Esophagus squamous epithelium (tissue), 5 donors: ENCODE measurements at places on chromosomes 3 and 15. TPM values are rescaled to one million over a fixed set of nuclear protein-coding genes. Genes with fewer than 3 reads are reported as not detected.

XCR1 gene
- total RNA-seq, result 0.12 TPM

LOXL1 gene
- total RNA-seq, result 6.0 TPM

DNA sequence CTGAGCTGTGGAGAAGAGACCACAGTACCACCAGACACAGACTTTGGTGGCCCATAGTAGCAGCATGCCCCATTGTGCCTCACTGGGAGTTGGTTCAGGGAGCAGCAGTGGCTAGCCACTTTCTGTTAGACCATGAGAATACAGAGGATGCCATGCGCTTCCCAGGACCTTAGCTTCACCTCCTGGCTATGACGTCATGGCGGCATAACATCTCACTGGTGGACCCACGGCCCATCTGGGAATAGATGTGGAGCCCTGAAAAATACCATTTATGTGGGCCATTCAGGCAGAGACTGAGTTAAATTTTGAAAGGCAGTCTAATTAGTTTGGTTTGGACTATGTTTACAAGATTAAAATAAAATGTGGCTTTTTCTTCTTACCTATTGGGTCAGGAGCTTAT, 55.1 kb upstream of the NMD3 start:
- no peak overlapping the region for H3K4me3 ChIP-seq
- H3K27ac ChIP-seq, result no peak overlapping the region
- no peak for DNase-seq
- H3K36me3 ChIP-seq, result no peaks in the 10 kb centered on the region
- no peaks in the 10 kb centered on the region for H3K27me3 ChIP-seq

GRCh38 chr3:64884536-64884935, 196.7 kb upstream of the ADAMTS9 start:
- no peaks in the 10 kb centered on the region for H3K27me3 ChIP-seq
- DNase-seq, result no peak
- no peak overlapping the region for H3K27ac ChIP-seq
- no peaks in the 10 kb centered on the region for H3K36me3 ChIP-seq

- no peak overlapping the region for H3K4me3 ChIP-seq
- no peaks in the 10 kb centered on the region for H3K27me3 ChIP-seq
- no peaks in the 10 kb centered on the region for H3K36me3 ChIP-seq
- H3K27ac ChIP-seq, result no peak overlapping the region
- H3K4me1 ChIP-seq, result no peaks in the 10 kb centered on the region
- DNase-seq, result no peak
Observed at GRCh38 chr3:156582532-156583183, 27.7 kb upstream of the SSR3 start.

DNA sequence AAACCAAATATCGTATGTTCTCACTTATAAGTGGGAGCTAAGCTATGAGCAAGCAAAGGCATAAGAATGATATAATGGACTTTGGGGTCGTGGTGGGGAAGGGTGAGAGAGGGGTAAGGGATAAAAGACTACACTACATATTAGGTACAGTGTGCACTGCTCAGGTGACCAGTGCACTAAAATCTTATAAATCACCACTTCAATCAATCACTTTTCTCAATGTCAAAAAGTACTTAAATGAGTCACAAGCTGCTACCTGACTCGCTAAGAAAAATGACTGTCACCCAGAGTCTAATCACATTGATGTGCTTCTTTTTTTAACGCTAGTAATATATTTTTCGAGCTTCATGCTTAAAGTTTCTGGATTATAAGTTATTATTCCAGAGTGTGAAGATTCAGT, 95.5 kb downstream of the CBLB start:
- H3K27ac ChIP-seq, result no peak overlapping the region
- H3K36me3 ChIP-seq, result no peaks in the 10 kb centered on the region
- H3K27me3 ChIP-seq, result no peaks in the 10 kb centered on the region
- DNase-seq, result no peak
- peaks cover 9% of the 10 kb centered on the region for H3K4me1 ChIP-seq

- no peak overlapping the region for H3K27ac ChIP-seq
- no peak overlapping the region for H3K4me3 ChIP-seq
- DNase-seq, result no peak
Observed at GRCh38 chr3:105505170-105505569, 138.5 kb downstream of the ALCAM start.
